ENCODE measurements at places on chromosomes 5 and 9. TPM values are rescaled to one million over a fixed set of nuclear protein-coding genes. Genes with fewer than 3 reads are reported as not detected.

PCDHB15 gene
- polyA plus RNA-seq = 15.4 TPM

FBN2 gene
- polyA plus RNA-seq = 90.7 TPM

NRARP gene
- polyA plus RNA-seq = 7.5 TPM

THBS4 gene
- 10.7 TPM for polyA plus RNA-seq

BTF3 gene
- polyA plus RNA-seq = 1,103 TPM

SLC36A3 gene
- not detected for polyA plus RNA-seq

FOXD4L3 gene
- not detected for polyA plus RNA-seq

IER5L gene
- 8.1 TPM for polyA plus RNA-seq

CATSPER3 gene
- polyA plus RNA-seq = 0.98 TPM

SLC34A3 gene
- 2.8 TPM for polyA plus RNA-seq

BARHL1 gene
- not detected for polyA plus RNA-seq

FBP2 gene
- 0.21 TPM for polyA plus RNA-seq

PCDHGA3 gene
- 2.4 TPM for polyA plus RNA-seq

SPATA9 gene
- 1.9 TPM for polyA plus RNA-seq

PFN3 gene
- 0.47 TPM for polyA plus RNA-seq

SLC6A18 gene
- polyA plus RNA-seq = 0.31 TPM

LCN1 gene
- not detected for polyA plus RNA-seq

ARL14EPL gene
- polyA plus RNA-seq = not detected

PPIC gene
- polyA plus RNA-seq = 43.8 TPM

TLR4 gene
- 9.1 TPM for polyA plus RNA-seq

TERT gene
- polyA plus RNA-seq = 0.28 TPM

ZNF484 gene
- 9.4 TPM for polyA plus RNA-seq

SLC27A6 gene
- 1.00 TPM for polyA plus RNA-seq

SLC9A3 gene
- 34.9 TPM for polyA plus RNA-seq

C5orf46 gene
- not detected for polyA plus RNA-seq

Measured in right renal cortex interstitium (tissue), 3 donors.